T-helper 17 cell (primary cell): ENCODE measurements at places on chromosomes 16 and 17.

- DNase-seq = no peak
These were observed 4.0 kb upstream of the GGNBP2 start for GRCh38 chr17:36540696-36541095.

DNA sequence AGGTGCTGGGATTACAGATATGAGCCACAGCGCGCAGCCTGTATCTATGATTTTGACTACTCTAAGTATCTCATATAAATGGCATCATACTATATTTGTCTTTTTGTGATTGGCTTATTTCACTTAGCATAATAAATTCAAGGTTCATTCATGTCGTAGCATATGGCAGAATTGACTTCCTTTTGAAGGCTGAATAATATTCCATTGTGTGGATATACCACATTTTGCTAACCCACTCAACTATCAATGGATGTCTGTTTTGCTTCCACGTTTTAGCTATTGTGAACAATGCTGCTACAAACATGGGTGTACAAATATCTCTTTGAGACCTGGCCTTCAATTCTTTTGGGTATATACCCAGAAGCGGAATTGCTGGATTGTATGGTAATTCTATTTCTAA lies 10.1 kb downstream of the PLXDC1 start:
- DNase-seq = no peak

DNA sequence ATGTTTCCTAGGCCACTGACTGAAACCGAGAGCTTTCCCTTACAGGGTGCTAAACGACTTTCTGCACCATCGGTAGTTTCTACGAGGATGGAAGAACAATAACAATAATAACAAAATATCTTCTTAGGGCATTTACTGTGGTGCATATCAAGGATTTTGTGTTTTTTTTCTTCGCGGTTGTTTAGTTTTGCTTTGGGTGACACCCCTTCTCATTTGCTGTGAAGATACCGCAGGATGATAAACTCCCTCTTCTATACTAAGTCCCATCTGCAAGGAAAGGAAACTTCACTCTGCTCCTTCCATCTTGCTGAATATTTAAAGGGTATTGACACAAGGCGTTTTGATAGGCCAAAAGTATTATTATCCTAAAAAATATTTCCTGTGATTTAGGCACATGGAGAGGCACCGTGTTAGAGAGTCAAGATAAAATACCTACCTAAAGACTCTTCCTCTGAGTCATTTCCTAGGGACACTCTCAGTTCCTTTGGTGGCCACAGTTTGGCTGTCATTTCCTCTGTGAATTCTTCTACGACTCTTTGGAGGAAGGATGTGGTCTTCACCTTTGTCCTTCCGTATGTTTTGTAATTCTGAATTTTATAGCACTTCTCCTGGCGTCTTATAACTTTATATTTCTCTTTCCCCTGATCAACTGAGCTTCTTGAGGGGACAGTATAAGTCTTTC lies 318.8 kb downstream of the CDH13 start:
- no peak for DNase-seq

DNA sequence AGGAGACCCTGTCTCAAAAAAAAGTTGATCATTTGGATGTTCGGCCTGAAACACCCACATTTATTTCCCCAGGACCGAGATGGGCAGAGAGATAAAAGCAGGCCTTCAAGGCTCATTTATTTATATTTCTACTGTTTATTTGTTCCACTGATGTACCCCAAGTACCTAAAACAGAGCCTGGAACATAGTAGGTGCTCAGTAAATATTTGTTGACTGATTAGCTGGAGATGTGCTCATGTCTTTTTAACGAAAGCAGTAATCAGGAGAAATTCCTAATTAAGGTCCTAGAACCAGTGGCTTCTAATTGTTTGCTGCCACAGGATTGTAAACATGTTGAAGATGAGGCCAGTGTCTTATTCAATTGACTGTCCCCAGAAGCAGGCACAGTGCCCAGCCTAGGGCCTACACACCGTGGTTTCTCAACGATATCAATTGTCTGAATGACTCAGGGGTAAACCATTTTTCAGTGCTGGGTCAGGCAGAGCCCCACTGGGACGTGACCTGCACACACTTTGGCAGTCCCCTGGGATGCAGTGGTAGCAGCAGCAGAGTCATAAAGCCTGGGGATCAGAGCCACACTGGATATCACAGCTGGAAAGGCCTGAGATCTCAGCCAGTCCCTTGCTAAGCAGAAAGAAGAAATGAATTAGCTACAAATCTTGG lies 34.8 kb downstream of the SOST start:
- no peak for DNase-seq

DNA sequence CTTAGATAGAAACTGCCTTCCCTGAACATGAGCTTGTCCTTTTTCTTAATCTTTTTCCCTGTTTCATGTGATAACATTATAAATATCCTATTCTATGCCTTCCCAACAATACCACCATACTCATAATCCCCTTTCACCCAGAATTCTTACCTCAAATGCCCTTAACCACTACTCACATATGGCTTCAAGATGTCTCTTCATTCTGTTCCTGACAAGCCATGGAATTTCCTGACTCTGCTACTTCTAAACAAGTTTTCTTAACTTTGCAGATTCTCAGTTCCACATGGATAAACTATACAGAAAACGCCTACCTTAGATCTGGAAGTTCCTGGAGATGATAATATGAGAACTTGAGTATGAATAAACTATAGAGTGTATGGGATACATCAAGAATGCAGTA lies 1217.8 kb downstream of the CDH8 start:
- DNase-seq = no peak

GRCh38 chr17:1839516-1839915 lies 9.7 kb downstream of the RPA1 start:
- no peak for DNase-seq

DNA sequence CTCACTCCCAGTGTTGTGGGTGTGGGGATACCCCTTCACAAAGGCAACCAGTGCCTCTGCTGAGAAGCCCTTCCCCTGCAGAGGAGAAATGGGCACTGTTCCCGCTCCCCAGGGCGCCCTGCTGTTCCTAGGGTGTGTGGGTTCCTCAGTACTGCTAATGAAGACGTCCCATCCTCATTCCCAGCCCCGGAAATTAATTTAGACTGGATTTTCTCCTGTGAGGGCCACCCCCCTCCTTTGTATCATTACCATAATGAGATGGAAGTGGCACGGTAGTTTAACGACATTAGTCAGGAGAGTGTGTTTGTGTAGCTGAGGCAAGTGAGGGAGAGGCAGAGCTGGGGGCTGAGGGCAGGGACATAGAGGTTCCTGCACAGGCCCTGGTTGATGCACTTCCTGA lies 53.2 kb downstream of the PIPOX start:
- DNase-seq = no peak

DNA sequence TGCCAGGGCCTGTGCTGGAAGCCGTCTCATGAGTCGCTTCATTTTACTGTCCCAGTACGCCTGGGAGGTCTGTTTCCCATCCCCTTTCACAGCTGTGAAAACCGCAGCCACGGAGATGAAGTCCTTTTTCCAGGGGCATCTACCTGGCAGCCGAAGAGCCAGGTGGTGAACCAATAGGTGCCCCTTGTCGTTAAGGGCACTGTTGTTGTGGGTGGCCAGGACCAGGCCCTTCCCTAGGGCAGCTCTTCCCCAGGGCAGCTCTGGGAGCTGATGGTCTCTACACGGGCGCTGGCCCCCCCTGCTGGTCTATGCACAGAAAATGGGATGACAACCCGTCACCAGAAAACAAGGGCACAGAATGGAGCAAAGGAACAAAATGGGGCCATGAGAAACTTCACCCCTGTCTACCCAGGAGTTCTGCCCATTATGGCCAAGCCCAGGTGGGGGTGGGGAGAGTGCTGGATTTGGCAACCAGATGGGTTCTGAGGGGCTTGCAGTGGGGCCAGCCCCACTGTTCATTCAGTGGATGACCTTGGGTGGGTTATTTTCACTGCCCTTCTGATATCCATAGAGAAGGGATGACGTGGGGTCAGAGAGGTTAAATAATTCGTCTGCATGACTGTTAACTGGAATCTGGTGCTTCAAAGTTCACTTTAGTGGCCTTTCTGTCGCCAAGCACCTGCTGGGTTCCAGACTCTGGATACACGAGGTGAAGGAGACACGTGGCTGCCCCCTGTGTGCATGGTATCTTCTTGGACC lies 11.5 kb downstream of the RMI2 start:
- DNase-seq = peak; percentile 30

DNA sequence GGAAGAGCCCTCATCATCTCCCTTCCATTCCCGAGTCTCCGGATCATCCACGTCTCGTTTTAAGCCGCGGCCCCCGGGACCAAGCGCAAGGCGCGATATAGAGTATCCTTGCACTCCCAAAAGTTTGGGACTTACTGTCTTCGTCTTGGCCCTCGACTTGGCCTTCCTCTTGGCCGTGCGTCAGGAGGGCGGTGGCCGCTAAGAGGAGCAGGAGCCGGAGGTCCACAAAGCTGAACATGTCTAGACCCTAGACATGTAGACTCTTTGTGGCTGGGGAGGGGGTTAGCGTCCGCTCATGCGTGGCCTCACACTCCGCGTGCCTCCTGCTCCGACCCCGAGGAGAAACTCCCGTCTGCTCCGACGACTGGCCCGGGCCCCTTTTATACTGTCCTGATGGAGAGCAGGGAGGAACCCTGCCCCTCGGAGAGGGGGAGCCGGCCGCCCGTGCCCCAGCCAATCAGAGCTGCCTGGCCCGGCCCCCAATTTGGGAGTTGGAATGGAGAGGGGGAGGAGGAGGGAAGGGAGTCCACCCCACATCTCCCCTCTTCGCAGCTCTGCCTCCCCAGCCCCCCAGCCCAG lies at the start of gene COL1A1:
TSS of gene COL1A1 (minus strand) at position 356 of the 579 bp plus-strand sequence. CDS start at position 238, 118 bp downstream.
- DNase-seq = no peak

- DNase-seq = no peak
These were observed 10.4 kb upstream of the MT4 start for GRCh38 chr16:56554441-56554840.

GRCh38 chr17:16519021-16519420 lies 27.0 kb upstream of the LRRC75A start:
- no peak for DNase-seq

DNA sequence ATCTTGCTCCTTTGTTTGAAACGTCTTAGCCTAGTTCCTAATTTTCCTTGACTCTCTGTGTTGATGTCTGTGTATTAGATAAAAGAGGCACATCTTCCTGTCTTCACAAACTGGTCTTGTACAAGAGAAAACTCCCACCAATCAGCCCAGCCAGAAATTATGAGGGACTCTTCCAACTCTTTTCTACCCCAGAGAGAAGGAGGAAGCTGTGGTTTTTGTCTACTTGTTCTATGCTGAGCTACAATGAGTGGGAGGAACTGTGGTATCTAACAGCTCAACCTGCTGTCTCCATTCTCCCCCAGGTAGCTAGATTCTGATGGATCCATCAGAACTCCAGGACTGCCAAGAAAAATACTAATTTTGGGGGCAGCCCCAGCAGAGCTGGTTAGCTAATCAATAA lies 392.5 kb downstream of the HS3ST3B1 start:
- DNase-seq = no peak

- no peak for DNase-seq
These were observed 2.4 kb upstream of the CACNA1G start for GRCh38 chr17:50558091-50558490.

DNA sequence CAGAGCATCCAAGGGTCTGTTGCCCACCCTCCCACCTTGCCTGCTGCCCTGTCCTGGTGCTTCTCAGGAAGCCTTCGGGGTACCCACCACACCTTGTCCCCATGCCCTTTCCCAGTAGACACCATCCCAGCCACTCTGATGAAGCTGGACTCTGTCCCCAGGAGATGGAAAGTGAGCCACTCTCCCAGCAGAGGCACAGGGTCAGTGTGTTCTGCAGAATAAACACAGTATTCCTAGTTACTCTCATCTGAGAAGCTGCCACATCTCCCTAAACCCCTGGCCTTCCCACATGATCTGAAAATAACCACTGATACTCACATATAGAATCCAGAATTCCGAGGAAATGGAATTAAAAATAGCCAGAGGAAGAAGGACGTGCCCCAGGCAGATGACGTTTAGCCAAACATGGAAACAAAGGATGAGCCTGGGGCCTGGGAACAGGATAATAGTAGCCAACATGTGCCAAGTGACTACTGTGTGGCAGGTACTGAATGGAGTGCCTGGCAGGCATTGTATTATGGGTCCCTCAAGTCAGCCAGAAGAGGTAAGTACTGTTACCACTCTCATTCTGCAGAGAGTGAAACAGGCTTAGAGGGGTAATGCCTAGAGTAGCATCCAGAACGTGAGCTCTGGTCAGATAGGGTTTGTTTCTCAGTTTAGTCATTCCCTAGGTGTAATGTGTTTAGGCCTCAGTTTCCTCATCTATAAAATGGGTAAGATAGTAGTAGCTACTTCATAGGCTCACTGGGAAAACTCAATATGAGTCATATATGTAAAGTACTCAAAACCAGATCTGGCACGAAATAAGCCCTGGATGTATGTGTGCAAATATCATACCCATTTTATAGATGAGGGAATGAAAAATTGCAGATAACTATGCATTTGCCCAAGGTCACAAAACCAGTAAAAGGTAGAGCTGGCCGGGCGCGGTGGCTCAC lies 20.8 kb upstream of the PEMT start:
- DNase-seq = no peak

DNA sequence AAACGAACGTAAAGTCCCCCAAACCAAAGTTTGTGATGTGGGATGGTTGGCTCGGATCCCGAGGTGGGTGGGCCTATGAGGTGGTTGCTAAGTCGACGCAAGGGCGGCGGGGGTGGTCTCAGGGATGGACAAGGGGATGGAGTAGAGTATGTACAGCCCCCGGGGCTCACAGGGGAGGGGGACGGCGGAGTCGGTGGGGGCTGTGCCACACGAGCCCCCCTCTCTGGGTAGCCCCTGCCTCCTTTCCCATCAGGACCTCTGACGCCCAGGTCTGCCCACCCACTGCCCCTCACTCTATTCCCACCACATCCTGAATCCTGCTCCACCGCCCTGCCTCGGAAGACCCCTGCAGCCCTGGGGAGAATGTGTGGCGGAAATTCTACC lies 15.2 kb downstream of the IL34 start:
- no peak for DNase-seq
